RPMI8226 (cell line): ENCODE measurements at places on chromosomes 2 and 18.
A peak's percentile ranks its signal among the peaks of the same experiment; 100 is the strongest.

DNA sequence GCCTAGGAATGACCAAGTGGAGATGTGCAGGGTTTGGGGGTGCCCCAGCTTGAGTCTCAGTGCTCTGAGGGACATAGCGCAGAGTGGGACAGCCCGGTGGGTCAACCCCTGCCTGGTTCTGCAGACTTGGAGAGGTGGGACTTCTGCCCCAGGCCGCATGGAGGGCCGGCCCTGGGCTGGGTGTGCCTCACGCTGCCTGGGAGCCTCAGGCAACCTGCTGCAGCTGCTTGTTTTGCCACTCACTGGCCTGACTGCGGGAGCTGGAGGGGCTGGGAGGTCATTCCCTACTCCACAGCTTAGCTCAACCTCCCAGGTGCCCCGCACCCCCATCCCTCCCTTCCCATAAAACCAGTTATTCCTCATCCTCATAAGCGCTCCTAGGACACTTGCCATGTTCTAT is 33.1 kb downstream of the ODC1 start:
- no peak for DNase-seq

DNA sequence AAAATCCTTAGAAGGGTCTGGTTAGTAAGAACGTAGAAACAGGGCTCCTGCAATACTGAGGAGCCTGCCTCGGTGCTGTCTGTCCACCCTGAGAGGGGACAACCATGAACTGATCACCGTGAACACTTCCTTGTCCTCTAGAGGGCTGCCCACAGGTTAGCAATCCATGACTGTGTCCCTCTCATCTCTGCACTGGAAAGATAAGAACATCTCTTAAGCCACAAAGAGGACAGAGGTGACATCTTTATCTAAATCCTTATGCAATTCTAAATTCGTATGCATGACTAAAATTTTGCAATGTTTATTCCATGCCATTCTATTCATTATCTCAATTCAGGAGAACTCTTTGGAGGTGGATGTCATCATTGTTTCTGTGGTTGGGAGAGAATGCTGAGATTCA is 12.8 kb downstream of the EFR3B start:
- no peak for DNase-seq

DNA sequence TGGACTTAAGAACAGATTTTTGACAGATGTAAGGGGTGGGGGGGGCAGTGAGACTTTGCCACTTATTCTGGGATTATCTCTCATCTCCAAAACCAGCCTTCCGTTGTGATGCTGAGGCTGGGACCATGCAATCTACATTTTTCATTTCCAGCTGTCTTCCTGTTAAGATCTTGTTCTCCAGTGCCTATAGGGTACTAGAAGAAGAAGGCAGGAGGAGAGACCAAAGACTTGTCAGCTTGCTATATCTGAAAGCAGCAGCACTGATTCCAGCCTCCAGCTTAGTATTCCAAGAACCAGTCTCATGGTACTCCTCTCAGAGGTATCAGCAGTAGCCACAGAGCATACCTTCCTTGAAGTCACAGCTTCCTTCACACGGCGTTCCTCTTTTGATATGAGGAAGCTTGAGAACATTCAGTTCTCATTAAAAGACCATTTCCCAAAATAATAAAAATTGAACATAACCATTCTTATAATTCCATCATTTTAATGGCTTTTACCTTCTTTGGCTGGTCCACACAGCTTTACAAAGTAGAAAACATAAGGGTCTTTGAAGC is 49.8 kb downstream of the USP34 start:
- no peak for DNase-seq

DNA sequence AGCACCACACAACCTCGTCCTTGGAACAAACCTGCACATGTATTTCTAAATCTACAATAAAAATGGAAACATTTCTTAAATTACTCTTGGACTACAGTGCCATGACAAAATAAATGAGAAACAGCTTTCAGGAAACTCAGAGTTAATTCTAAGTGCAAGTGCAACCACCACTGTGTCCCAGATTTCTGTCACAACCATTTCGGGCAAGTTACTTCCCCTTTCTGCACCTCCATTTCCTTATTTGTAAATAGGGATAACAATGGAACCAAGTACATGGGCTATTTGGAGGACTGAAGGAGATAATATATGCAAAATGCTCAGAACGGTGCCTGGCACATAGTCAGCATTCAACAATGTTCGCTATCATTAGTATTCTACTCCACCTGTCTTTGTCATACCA is 93.2 kb downstream of the CACNB4 start:
- DNase-seq, result no peak

GRCh38 chr2:29697181-29697580 is 224.2 kb downstream of the ALK start:
- DNase-seq, result no peak

GRCh38 chr18:6431659-6432318 is 17.1 kb upstream of the L3MBTL4 start:
- DNase-seq, result no peak

DNA sequence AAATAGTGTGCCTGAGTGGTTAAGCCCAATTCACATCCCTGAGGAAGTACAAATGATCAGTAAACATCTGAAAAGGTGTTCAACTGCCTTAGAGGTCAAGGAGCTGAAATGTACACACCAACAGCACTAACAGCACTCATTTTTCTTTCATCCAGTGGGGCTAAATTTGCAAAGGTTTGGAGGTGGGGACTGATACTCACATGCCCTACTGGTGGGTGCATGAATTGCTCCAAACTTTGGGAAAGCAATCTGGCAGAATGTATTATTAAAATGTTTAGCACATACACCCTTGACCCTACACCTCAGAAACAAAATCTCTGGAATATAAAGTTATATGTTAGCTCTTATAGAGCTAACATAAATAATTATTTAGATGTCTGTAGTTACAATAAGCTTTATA is 19.0 kb upstream of the FAM178B start:
- DNase-seq, result peak; percentile 29

DNA sequence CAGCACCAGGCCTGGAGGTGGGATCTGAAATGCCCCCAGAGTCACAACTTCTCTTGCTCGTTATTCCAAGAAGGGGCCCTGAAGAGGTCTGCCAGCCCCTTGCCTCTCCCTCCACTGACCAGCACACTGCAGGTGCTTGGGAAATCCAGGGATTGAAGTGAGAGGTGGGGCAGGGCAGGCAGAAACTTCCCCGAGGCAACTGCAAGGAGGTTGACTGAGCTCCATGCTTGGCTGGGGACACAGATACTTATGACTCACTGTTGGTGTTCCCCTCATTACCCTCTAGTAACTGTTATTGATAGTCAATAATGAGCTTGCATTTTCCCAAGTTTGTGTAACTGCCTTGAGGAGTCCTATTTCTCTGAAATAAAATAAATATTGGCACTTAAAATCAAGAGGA is 47.5 kb downstream of the MARCO start:
- no peak for DNase-seq

DNA sequence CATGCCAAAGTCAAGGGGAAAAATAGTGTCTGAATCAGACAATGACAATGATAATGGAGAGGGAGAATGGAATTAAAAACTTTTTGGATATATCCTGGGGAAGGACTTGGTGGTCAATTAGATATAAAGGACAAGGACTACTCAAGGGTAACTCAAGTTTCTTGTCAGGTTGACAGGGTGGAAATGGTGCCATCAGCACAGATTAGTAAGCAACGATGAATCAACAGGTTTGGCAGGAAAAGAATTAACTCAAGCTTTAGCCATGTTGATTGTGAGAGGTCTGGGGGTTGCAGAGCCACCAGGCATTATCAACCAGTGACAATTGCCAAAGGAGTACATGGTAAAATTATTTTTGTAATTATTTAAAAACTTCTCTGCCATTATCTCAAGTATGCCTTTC is 35.8 kb upstream of the SPATS2L start:
- DNase-seq, result no peak

- peak; percentile 79 for DNase-seq
Measured at GRCh38 chr18:21599585-21600525, 649 bp downstream of the ESCO1 start.

GRCh38 chr2:65024149-65024829 is 31.9 kb upstream of the CEP68 start:
- no peak for DNase-seq

GRCh38 chr2:55865096-55865835 is 58.3 kb downstream of the EFEMP1 start:
- DNase-seq, result no peak

- DNase-seq, result no peak
Measured at GRCh38 chr2:199624958-199625357, 167.2 kb upstream of the SATB2 start.

GRCh38 chr2:122519366-122519765 is 763.9 kb downstream of the TSN start:
- DNase-seq, result peak; percentile 37

GRCh38 chr2:30691948-30692828 is 115.1 kb downstream of the CAPN13 start:
- no peak for DNase-seq

- no peak for DNase-seq
Measured at GRCh38 chr2:158184556-158185343, 83.1 kb downstream of the UPP2 start.

DNA sequence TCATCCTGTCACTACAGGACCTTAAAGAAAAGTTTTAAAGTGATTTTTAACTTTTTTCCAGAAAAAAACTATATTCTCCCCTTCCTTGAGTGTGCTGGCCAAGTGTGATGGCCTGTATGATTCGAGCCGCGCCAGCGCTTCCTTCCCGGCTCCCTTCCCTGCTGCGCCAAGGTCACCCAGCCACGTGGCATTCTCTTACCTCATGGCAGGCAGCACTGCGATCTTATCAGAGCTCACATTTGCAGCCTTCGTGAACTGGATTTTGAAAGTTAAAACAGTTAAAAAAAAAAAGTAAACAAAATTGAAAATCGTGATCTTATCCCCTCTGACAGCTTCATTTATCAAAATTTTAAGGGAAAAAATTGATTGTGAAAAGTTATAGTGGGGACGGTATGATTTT is 279.8 kb downstream of the PTGR3 start:
- DNase-seq, result no peak

DNA sequence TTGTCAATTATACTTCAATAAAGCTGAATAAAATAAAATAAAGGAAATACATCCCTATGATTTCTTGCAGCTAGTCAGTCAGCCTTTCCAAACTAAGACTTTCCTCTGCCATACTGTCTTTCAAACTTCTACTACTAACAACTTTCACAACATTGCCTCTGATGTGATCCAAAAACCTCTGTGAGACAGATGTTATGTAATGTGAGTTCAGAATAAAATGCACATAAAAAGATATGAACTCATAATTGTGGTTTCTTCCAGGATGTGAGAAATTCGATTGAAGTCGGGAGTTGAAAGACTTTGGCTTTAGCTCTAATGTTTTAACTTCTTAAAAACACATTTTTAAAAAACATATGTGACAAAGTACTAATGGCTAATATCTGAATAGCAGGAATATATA is 98.7 kb downstream of the PIGN start:
- no peak for DNase-seq

- no peak for DNase-seq
Measured at GRCh38 chr2:231931481-231931915, 5.3 kb upstream of the NPPC start.

GRCh38 chr2:65537651-65538385 is 105.4 kb upstream of the SPRED2 start:
- no peak for DNase-seq

- no peak for DNase-seq
Measured at GRCh38 chr2:71634567-71634966, 181.2 kb downstream of the DYSF start.

GRCh38 chr18:62288665-62289008 is 36.5 kb upstream of the TNFRSF11A start:
- peak; percentile 36 for DNase-seq

GRCh38 chr2:149409506-149409905 is 79.1 kb downstream of the LYPD6 start:
- no peak for DNase-seq

- no peak for DNase-seq
Measured at GRCh38 chr2:200687922-200688920, 102.4 kb downstream of the AOX1 start.

DNA sequence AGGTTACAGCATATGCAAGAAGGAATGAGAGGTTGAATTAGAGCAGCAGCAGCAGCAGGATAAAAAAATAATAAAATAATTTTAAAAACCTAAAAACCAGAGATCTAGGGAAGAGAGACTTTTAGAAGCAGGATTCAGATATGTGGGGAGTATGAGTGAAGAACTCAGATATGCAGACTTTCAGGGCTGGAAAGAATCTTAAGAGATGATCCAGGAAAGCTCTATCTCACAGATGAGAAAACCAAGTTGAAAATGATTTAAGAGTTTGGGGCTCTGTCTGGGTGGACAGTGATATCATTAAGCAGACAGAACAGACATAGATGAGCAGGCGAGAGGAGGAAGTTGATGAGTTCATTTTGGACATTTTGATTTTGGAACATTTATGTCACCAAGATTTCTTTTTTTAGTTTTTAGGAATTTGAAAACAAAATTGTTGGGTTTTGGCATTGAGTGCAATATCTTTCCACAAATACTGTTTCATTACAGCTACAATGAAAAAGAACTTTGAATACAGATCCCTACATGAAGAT is 31.8 kb downstream of the BCL2 start:
- no peak for DNase-seq

DNA sequence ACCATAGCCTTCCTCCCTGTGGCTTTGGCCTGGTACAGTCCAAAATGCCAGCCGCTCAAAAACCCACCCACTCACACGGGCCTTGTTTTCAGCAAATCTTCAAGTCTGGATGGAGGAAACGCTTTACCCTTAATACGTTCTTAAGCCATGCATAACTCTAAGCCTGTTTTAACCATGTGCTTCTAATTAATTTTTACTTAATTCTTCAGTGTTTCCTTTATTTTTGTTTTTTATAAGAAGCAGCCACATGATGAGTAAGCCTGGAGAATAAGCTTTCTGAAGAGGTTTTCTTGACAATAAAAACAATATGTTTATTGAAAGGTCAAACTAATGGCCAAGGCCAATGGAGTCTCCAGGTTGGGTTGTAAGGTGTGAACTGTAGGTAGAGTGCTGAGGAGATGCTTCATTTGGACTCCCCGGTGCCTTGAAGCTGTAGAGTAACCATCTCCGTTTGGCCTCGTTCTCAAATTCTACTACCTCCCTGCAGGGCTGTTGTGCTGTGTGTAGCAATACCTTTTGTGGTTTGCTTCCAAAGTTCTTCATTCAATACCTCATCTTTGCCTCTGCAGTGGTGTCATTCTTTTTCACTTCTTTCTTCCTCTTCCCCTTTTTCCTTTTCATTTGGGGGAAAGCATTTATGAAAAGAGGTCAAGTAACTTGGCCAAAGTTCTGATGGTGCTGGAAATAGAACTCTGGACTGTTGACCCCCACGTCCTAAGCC is 113.7 kb downstream of the PRKCE start:
- DNase-seq, result peak; percentile 59
